T-helper 2 cell treated with Interferon-gamma antibody and Interleukin-4, amounts not matched to agents 100 ng/mL and 5 ng/mL, for 36 hours (primary cell): ENCODE measurements at places on chromosomes 3 and 15. TPM values are rescaled to one million over a fixed set of nuclear protein-coding genes. Genes with fewer than 3 reads are reported as not detected.

RHOV gene
- total RNA-seq: 0.09 and 0.11 TPM in 2 replicates

GOLGA8R gene
- 9.1 and 10.2 TPM in 2 replicates for total RNA-seq

GRK7 gene
- total RNA-seq: not detected in 2 replicates

EOMES gene
- 4.8 and 5.1 TPM in 2 replicates for total RNA-seq

GYG1 gene
- total RNA-seq: 36.3 and 37.4 TPM in 2 replicates

MFN1 gene
- total RNA-seq: 23.4 and 32.2 TPM in 2 replicates

GPR87 gene
- total RNA-seq: 0.09 and 0.20 TPM in 2 replicates

TMOD2 gene
- 4.1 and 4.2 TPM in 2 replicates for total RNA-seq

CELF6 gene
- total RNA-seq: 0.68 and 0.91 TPM in 2 replicates

ZNF774 gene
- 1.8 and 1.9 TPM in 2 replicates for total RNA-seq

LMAN1L gene
- total RNA-seq: 0.64 and 0.93 TPM in 2 replicates

LRRIQ4 gene
- total RNA-seq: 0.16 TPM in 1 of 2 replicates, not detected in the other

ANO10 gene
- total RNA-seq: 8.9 and 11.3 TPM in 2 replicates

STRIT1 gene
- not detected in 2 replicates for total RNA-seq

MB21D2 gene
- total RNA-seq: 5.4 and 5.5 TPM in 2 replicates

IFT57 gene
- total RNA-seq: 16.7 and 22.0 TPM in 2 replicates

CD86 gene
- total RNA-seq: 9.3 and 12.4 TPM in 2 replicates

GFM1 gene
- total RNA-seq: 47.2 and 50.6 TPM in 2 replicates

UBE3A gene
- 84.8 and 91.6 TPM in 2 replicates for total RNA-seq

GPR176 gene
- 0.05 TPM in 1 of 2 replicates, not detected in the other for total RNA-seq

STAC gene
- not detected in 2 replicates for total RNA-seq

GADL1 gene
- not detected in 2 replicates for total RNA-seq

GOLGA8T gene
- total RNA-seq: 0.14 TPM in 1 of 2 replicates, not detected in the other

IQCF5 gene
- not detected in 2 replicates for total RNA-seq

ZCWPW2 gene
- 0.18 TPM in 1 of 2 replicates, not detected in the other for total RNA-seq

NR2E3 gene
- total RNA-seq: not detected in 2 replicates

PRKAR2A gene
- total RNA-seq: 25.2 and 27.1 TPM in 2 replicates

SPTBN5 gene
- total RNA-seq: 0.59 and 1.0 TPM in 2 replicates

GNB4 gene
- total RNA-seq: 10.8 and 11.9 TPM in 2 replicates

CAMK2N2 gene
- total RNA-seq: 0.14 and 0.16 TPM in 2 replicates

MCTP2 gene
- total RNA-seq: 47.9 and 53.9 TPM in 2 replicates

IMPG2 gene
- 0.20 TPM in 2 replicates for total RNA-seq

SKOR1 gene
- 0.18 and 0.30 TPM in 2 replicates for total RNA-seq

CHST13 gene
- not detected in 2 replicates for total RNA-seq

VIPR1 gene
- total RNA-seq: 3.4 and 3.8 TPM in 2 replicates

LRTM1 gene
- total RNA-seq: not detected in 2 replicates
